ENCODE measurements at places on chromosomes 4 and X.
A peak's percentile ranks its signal among the peaks of the same experiment; 100 is the strongest.

GRCh38 chrX:7108030-7108429, 39.5 kb upstream of the STS start:
- no peak overlapping the region for H3K4me3 ChIP-seq
- H3K27ac ChIP-seq = no peak overlapping the region
- H3K4me1 ChIP-seq = peaks cover 3% of the 10 kb centered on the region
- DNase-seq = no peak
- H3K36me3 ChIP-seq = peaks cover 17% of the 10 kb centered on the region

- DNase-seq = peak; percentile 59
- no peaks in the 10 kb centered on the region for H3K27me3 ChIP-seq
- H3K4me3 ChIP-seq = no peak overlapping the region
- peaks cover 56% of the 10 kb centered on the region for H3K4me1 ChIP-seq
- no peaks in the 10 kb centered on the region for H3K36me3 ChIP-seq
Observed at GRCh38 chrX:53716328-53717088, 30.0 kb upstream of the HUWE1 start.

DNA sequence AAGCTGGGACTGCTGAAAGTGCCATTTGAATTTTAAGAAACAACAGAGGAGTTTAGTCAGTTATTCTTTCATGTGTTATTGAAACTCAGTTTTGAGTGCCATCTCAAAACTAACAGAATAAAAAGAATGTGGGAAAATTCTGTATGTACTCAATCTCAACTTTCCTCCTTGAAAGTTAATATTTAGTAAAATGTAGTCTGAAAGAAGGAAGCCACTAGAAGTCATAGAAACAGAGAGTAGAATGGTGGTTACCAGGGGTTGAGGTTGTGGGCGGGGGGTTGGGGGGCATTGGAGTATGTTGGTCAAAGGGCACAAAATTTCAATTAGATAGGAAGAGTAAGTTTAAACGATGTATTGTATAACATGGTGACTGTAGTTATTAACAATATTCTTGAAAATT, 628.3 kb upstream of the MAGEB2 start:
- DNase-seq = no peak
- no peaks in the 10 kb centered on the region for H3K36me3 ChIP-seq
- no peaks in the 10 kb centered on the region for H3K27me3 ChIP-seq

DNA sequence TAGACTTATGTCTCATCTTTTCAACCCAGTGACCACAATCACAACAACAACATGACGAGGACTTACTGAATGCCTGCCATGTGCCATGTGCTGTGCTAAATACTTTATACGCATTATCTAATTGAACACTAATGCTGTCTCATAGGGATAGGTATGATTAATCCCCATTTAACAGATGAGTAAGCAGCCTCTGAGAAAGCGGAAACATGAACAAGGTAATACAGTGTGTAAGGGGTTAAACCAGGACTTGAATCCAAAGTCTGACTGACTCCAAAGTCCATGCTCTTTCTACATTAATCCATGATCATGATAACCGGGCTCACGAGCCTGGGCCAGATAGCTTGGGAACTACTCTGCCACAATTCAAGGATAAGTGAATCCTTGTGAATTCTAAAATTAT, 105.3 kb upstream of the MBNL3 start:
- H3K27ac ChIP-seq = no peak overlapping the region
- no peak for DNase-seq
- H3K4me3 ChIP-seq = no peak overlapping the region
- H3K4me1 ChIP-seq = no peaks in the 10 kb centered on the region

- H3K4me1 ChIP-seq = peaks cover 5% of the 10 kb centered on the region
- H3K27ac ChIP-seq = peak overlapping the region; percentile 83
- H3K27me3 ChIP-seq = no peaks in the 10 kb centered on the region
- no peak for DNase-seq
- no peak overlapping the region for H3K4me3 ChIP-seq
Observed at GRCh38 chrX:78944351-78944750, 840 bp upstream of the P2RY10 start.

DNA sequence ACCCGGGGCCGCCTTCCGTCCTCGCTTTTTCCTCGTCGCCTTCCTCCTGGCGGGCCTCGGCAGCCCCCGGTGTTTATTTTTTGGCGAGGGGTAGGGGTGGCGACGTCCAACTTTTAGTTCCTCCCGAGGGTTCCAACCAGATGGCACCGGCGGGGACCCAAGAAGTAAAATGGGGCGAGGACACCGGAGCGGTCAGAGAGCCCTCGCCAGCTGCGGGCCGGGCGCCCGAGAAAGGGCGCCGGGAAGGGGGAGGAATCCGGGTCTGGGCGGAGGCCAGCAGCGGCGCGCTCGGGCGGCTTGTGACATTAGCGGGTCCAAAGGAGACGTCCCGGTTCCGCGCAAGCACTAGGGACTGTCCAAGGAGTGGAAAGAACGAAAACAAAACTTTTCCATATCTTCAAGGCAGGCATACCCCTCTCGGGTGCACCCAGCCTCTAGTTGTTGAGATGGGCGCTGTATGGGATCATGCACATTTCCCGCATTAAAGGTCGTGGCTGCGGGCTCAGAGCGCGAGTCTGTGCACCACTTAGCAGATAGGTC, 691 bp upstream of the USP46 start:
- H3K4me3 ChIP-seq = peak overlapping the region; percentile 74
- H3K4me1 ChIP-seq = peaks cover 24% of the 10 kb centered on the region
- no peaks in the 10 kb centered on the region for H3K27me3 ChIP-seq

GRCh38 chr4:56575820-56576429, 70.3 kb downstream of the ARL9 start:
- H3K27me3 ChIP-seq = peaks cover 4% of the 10 kb centered on the region
- no peak overlapping the region for H3K27ac ChIP-seq

DNA sequence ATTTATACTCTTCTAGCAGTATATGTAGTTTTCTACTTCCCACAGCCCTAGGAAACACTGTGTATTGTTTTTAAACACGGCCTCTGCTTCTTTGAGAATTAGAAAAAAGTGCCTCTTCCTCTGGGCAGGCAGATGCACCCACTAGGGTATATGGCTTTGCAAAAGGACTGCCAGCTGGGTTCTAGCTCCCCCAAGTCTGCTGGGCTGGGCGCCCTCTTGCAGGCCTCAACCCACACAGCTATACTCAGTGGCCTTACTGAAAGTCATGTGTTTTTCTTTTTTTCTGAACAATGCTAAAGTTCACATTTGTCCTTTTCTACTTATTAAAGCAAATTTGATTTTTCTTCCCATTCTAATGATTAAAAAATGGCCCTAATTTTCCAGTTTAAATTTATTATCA, 35.5 kb upstream of the BMPR1B start:
- no peaks in the 10 kb centered on the region for H3K4me1 ChIP-seq
- DNase-seq = no peak
- H3K4me3 ChIP-seq = no peak overlapping the region
- H3K27ac ChIP-seq = no peak overlapping the region

DNA sequence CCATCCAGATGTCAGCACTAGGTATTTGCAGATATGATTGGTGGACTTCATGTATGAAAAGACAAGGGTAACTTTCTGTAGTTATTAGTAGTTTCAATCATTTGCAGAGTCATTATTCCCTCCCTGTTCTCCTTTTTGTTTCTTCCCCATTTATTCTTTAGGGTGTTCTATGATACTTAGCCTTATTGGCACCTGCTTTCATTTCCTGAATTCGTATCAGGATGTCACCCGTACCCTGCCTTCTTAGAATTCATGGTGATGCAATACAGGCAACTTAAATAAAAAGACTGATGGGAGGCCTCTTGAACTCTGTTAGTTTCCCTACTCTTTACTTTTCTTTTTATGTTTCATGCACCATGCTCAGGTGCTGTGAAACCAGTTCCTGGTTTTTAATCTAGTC, 24.2 kb downstream of the MAGED1 start:
- DNase-seq = no peak
- no peak overlapping the region for H3K27ac ChIP-seq
- H3K4me1 ChIP-seq = no peaks in the 10 kb centered on the region
- H3K36me3 ChIP-seq = no peaks in the 10 kb centered on the region

DNA sequence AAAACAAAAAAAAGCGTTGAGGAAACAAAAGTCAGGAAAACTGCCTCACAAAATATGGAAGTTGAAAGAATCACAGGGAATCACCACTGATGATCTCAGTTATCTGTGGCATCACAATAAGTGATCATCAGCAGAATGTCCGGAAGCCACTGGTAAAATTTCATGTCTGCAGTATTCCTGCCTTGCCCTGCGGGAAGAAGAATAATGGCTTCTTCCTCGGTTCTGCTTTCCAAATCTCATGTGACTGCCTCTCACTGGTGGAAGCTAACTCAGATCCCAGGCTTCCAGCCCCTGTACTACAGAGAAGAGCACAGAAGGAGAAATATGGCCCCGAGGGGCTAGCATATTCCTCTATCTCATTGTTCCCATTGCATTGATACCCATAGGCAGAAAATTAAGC, 12.7 kb upstream of the ZNF330 start:
- H3K4me1 ChIP-seq = no peaks in the 10 kb centered on the region
- H3K36me3 ChIP-seq = no peaks in the 10 kb centered on the region
- no peak overlapping the region for H3K27ac ChIP-seq
- H3K27me3 ChIP-seq = no peaks in the 10 kb centered on the region
- DNase-seq = no peak
- H3K4me3 ChIP-seq = no peak overlapping the region

DNA sequence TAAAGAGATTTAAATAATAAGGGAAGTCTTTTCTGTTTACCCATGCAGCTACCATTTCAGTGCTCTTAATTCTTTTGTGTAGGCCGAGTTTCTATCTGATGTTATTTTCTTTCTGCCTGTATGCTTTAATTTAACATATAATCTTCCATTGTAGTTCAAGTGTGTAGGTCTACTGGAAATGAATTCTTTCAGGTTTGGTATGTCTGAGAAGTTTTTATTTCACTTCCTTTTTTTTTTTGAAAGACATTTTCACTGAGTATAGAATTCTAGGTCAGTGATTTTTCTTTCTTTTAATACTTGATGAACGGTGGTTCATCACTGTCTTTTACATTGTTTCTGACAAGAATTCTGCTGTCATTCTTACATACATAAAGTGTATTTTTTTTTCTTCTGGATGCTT, 42.1 kb downstream of the VAMP7 start:
- no peaks in the 10 kb centered on the region for H3K4me1 ChIP-seq
- H3K27ac ChIP-seq = no peak overlapping the region
- no peak for DNase-seq
- no peaks in the 10 kb centered on the region for H3K27me3 ChIP-seq
- peaks cover 24% of the 10 kb centered on the region for H3K36me3 ChIP-seq

DNA sequence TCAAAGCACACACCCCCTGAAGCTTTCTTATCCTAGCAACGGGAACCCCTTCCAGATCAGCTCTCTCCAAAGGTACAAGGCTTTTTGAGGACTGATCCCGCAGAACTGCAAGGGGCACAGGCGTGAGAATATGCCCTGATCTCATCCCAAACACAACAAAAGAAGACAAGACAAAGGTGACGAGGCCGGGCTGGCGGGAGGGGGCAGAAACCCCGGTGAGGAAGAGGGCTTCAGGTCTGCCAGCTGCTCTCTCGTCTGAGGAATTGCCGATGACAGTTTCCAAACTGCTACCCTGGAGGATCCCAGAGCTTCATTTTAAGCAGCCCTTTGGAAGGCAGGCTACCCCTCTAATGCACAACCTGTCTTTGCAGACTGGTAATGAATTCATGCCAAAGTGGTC, 3.4 kb downstream of the HCFC1 start:
- peaks cover 59% of the 10 kb centered on the region for H3K4me1 ChIP-seq
- no peaks in the 10 kb centered on the region for H3K27me3 ChIP-seq
- H3K27ac ChIP-seq = peak overlapping the region; percentile 76
- H3K4me3 ChIP-seq = peak overlapping the region; percentile 96
- peaks cover 12% of the 10 kb centered on the region for H3K36me3 ChIP-seq

- no peak overlapping the region for H3K4me3 ChIP-seq
- H3K4me1 ChIP-seq = peaks cover 4% of the 10 kb centered on the region
- no peaks in the 10 kb centered on the region for H3K36me3 ChIP-seq
- no peak for DNase-seq
- H3K27me3 ChIP-seq = no peaks in the 10 kb centered on the region
Observed at GRCh38 chr4:153955327-153955726, 166.4 kb upstream of the SFRP2 start.

DNA sequence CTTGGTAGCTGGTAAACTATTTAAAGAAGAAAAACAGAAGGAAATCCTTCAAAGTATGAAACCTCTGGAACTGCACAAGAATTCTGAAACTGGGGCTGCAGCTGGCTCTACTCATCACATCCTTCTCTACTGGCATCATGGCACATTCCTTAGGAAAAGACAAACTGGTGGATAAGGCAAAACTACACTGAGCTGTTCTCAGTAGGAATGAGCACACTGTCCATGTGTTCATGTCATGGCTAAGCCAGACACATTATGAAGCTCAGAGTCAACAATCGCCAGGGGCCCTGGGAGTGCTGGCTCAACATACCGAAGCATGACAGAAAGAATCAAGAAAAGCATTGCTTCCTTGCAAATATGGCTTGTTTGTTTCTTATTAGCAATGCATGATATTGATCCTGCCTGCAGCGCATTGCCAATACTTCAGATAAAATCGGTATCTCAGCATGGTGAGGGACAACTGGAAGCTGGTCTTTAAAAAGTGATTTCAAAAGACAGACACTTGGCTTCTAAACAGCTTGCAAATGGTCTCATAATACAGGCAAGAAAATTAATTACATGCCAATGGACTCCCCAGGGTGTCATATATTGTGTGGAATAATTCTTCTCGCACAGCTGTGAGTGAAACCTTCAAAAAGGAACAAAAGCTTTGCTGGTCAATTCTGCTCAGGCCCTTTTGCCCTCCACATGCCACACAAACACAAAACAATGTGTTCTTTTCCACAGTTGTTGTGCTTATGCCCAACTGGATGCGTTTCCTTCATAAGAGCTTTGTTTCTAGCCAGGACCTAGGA, 300.2 kb upstream of the VCX start:
- H3K27ac ChIP-seq = no peak overlapping the region
- no peaks in the 10 kb centered on the region for H3K4me1 ChIP-seq
- no peaks in the 10 kb centered on the region for H3K36me3 ChIP-seq
- no peak for DNase-seq
- H3K4me3 ChIP-seq = no peak overlapping the region

DNA sequence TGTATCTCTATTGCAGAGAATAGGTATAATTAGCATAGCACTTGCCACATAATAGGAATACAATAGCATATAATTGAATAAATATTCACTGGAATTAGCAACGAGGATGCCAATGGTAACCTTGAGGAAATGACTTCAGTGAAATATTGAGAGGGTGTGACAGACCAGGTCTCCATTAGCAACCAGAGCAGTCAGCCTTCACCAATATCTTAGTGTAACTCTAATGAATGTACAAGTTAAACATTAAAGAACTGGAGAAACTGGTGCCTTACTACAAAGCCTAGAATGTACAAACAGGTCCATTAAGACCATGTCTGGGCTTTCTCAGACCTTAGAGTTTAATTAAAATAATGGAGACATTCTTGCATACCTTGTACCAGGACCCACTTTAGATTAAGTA, 143.0 kb downstream of the MAGEB17 start:
- H3K36me3 ChIP-seq = no peaks in the 10 kb centered on the region
- no peaks in the 10 kb centered on the region for H3K27me3 ChIP-seq

DNA sequence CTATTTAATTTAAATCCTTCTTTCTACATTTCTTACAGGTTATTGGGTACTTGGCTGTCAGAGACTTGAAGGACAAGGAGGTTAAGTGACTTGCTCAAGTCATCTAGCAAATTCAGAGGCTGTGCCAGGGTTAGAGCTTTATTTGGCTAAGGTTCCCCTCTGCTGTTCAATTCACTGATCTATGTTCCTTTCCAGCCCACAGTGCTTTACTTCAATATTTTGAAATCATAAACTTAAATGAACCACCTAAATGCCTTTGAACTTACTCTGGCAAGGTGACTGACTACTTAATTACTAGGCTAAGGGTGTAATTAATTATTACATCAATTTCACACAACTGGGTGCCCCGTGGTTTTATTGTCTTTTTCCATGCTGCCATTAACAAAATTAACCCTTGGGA, 288.7 kb downstream of the CAMK2D start:
- no peaks in the 10 kb centered on the region for H3K27me3 ChIP-seq
- no peaks in the 10 kb centered on the region for H3K36me3 ChIP-seq
- H3K4me1 ChIP-seq = no peaks in the 10 kb centered on the region
- no peak overlapping the region for H3K4me3 ChIP-seq
- H3K27ac ChIP-seq = no peak overlapping the region
- no peak for DNase-seq
